ENCODE measurements at places on chromosomes 13 and 19.

GRCh38 chr19:19342086-19343015, 21.7 kb downstream of the MAU2 start:
- peak; percentile 51 for DNase-seq

- no peak for DNase-seq
Measured at GRCh38 chr13:97786510-97786909, 167.0 kb upstream of the IPO5 start.

DNA sequence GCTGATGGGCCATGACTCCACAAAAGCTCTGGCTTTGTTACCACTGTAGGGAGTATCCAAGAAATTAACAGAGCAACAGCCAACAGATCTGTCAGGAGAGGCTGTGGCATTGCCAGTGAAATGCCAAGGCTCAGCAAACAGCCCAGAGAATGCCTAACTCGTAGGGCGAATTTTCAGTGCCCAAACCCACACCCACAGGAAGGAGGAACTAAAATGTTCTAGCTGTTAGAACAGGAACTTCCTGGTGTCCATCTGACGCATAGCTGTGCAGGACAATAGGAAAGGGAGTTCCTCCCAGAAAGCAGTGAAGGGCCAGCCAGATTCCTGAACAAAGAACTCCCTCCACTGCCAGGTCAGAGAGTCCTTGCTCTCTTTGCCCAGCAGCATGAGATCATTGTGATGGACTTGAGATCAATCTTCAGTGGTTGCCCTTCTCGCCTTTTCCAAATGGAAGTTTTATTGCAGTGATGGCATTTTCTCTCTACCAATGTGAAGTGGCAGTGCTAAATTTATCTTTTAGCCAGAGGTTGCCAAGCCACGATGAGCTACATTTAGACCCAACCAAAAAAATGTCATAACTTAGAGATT, 224.2 kb upstream of the STARD13 start:
- DNase-seq: peak; percentile 46

DNA sequence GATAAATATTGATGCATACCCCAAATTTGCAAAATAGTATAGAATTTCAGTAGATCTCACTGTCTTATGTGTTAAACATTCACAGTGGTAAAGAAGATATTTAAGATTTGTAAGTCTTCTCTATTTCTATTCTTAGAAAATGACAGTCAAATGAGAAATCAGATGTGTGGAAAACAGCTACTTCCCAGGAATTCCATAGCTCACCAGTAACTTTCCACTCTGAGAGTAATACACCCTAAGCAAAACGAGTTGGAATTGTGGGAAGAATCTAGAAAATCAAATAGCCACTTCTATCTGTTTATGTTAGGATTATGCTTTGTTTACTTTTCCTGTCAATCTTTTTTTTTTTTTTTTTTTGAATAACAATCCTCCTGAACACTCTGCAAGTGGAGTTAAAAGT, 69.1 kb downstream of the FLT1 start:
- DNase-seq: no peak

DNA sequence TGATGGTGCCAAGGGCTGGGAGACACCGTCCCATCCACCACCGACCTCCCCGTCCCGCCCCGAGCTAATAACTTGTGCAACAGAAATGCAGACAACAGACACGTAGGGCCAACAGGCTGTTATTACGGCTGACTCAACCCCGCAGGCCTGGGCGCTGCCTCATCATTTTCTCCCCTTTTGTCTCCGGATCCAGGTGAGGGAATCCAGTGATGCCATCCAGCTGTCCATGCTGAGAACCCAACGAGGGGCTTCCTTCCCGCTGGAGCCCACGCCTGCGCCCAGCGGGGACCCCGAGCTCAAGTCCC, 6.4 kb upstream of the DIRAS1 start:
- DNase-seq: no peak
